GM04504 (cell line): ENCODE measurements at places on chromosomes 7 and 10.

- DNase-seq, result no peak
Measured at GRCh38 chr7:146659732-146660131, 543.1 kb downstream of the CNTNAP2 start.

DNA sequence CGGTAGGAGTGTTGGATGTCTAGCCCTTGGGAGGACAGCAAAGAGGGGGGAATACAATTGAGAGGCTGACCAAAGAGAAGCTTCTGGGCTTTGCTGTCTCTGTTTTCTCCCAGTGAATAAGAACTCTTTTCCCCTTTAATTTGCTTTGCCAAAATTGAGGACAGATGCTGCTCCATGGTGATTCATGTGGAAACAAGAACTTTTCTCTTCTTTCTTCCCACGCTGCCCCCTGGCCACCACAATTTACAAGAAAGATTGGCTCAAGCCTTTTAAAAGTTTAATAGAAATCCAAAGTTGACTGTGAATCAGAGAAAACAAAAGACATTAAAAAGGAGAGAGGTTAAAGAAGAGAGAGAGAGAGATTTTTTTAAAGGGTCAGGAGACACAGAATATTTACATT, 49.0 kb downstream of the PRR15 start:
- peak; percentile 82 for DNase-seq

DNA sequence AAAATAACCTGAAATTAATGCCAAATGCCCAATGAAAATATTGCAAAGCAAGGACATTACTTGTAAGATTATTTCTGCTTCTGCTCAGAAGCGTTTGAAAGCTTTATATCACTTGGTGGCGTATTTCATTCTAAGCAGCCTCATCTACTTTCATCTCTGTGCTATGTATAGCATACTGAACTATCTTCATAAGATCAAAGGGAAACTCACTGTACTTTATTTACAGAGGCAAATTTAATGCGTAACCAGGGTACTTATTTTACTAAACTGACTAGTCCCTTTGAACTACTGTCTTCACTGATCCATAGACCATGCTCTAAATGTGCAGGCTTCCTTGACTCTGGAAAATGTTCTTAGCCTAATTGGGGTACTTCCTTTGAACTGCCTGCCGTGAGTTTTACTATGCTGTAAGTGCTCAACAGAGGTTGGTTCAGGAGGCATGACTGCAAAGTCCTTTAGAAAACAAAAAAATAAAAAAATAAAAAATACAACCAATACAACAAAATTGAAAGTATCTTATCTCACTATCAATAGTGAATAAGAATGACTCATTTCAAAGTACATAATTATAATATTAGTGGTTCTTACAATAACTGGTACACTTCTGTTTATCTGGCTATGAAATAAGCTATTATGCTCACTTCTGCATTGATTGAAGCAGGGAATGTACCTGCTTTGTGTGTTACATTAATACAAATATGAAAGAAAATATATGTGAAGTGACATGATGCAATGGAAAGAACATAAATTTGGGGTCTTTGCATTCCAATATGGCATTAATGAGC, 41.0 kb upstream of the TSPAN12 start:
- no peak for DNase-seq

DNA sequence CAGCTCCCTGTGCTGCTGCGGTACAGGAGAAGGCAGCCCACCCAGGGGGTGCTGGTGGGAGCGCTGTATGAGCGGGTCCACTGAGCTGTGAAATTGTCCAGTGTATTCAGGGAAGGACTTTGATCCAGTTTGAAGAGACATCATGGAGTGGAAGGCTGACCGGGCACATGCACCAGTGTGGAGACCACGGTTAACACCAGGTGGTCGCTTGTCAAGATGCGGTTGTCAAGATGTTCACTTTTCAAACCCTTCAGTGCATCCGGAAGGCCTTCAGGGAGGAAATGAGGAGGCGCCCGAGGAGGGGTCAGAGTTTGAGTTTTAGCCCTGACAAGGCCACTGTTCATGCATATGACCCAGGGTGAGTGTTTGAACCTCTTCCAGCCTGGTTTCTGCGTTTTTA, 6.1 kb downstream of the DOCK1 start:
- DNase-seq, result no peak

- no peak for DNase-seq
Measured at GRCh38 chr10:74839708-74840107, 13.3 kb downstream of the KAT6B start.

GRCh38 chr10:42578019-42578418, 60.4 kb downstream of the ZNF33B start:
- no peak for DNase-seq

- DNase-seq, result no peak
Measured at GRCh38 chr10:32386623-32387260, 39.8 kb upstream of the EPC1 start.

DNA sequence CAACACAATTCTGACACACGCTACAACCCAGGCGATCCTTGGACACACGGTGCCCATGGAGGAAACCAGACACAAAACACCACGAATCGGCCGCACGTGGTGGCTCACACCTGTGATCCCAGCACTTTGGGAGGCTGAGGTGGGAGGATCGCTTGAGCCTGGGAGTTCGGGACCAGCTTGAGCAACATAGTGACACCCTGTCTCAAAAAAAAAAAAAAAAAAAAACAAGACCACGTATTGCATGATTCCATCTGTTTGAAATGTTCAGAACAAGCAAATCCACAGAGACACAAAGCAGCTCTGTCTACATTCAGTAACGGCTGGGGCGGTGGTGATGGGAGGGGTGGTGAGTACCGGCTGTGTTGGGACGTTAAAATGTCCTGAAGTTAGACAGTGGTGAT, 25.2 kb downstream of the ADAP1 start:
- DNase-seq, result no peak

DNA sequence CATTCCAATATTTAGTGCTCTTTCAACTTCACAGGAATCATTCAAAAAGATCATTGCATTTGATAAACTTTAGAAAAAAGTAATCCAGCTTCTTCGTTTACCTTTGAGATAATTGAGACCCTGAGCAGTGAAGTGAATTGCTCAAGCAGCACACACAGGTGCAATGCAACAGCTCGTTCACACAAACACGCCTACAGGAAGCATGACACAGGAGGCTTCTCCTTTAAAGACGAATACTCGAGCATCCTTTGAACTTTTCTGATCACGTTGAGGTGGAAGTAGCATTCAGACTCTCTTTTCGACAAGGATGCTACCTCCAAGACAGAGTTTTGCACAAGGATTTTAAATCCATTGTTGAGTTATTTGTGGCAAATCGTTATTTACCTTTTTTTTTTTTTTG, 18.0 kb upstream of the RSU1 start:
- no peak for DNase-seq

GRCh38 chr10:102814873-102815661, 22.1 kb downstream of the CYP17A1 start:
- DNase-seq, result no peak

DNA sequence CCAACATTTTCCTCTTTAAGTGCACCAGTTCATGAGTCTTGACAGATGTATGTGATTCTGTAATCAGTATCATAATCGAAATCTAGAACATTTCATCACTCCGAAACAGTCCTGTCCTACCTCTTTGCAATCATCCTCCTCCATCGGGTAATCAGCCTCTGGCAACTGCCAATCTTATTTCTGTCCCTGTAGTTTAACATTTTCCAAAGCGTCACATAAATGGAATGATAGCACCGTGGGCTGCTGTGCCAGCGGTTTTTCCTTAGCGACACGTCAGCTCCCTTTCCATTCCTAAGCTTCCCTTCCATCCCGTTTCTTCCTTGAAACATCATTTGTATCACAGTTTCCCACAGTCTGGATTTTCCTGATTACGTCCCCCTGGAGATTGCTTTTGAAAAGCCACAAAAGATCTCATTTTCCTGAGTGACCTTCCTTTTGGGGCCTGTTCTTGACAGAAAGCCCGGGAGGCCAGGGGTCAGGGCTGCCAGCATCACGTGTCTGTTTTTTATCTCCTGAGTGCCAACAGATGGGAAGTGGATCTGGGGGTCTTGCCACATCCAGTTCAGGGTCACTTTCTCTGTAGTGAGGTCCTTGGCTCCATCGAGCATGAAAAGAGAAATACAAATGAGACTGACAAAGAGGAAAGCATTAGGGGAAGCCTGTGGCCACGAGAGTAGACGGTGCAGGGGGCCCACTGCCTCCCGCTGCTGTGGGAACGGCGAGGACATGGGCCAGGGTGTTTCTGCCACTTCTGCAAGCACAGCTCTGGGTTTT, 31.6 kb downstream of the TMEM120A start:
- no peak for DNase-seq

- peak; percentile 85 for DNase-seq
Measured at GRCh38 chr10:74047304-74047703, 49.4 kb downstream of the VCL start.

- DNase-seq, result no peak
Measured at GRCh38 chr7:112286250-112287086, 80.0 kb downstream of the ZNF277 start.

DNA sequence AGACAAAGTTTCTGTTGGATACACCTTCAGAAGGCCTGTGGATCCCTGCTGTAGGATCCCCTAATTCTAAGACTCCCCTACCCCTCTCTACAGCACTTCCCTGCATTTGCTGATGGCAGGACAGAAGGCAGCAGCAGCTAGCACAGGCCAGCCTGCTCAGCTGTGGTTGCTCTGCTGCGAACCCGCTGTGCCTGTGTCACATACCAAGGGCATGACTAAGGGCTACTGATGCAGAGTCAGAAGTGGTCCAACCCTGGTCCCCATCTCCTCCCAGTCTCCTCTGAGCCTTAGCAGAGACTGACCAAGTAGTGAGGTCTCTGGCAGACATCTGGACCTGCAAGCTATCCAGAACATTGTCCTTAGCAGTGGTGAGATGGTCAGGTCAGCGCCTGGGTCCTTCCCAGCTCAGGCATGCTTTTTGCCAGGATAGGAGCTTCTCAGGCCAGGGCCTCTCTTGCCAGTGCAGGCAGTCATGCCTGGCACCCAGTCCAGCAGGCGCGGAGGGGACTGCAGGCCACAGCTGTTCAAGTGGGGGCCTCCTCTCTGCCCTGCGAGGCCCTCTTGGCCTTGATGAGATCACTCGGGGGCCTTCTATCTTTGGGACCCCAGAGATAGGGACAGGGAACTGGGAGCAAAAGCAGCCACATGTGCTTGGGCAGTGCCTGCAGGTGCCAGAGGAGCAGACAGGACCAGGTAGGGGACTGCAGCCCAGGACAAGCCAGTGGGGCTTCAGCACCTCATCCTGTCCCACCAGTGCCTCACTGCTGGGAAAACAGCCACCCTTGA, 146.4 kb downstream of the ZNF248 start:
- DNase-seq, result no peak

- no peak for DNase-seq
Measured at GRCh38 chr7:119935418-119936025, 337.5 kb upstream of the KCND2 start.
